ENCODE measurements at places on chromosomes 1 and 21. TPM values are rescaled to one million over a fixed set of nuclear protein-coding genes. Genes with fewer than 3 reads are reported as not detected.

The HPCAL4 gene
- not detected for total RNA-seq

The HES4 gene
- 58.9 TPM for total RNA-seq

The PCSK9 gene
- 125 TPM for total RNA-seq

The CNN3 gene
- total RNA-seq: 89.4 TPM

The AMY1B gene
- not detected for total RNA-seq

The CHIT1 gene
- not detected for total RNA-seq

The SH2D2A gene
- total RNA-seq: 2.5 TPM

The GABRD gene
- not detected for total RNA-seq

The HTR1D gene
- total RNA-seq: 0.07 TPM

The CCDC27 gene
- not detected for total RNA-seq

The FCER1G gene
- total RNA-seq: 0.42 TPM

The B3GALNT2 gene
- total RNA-seq: 29.3 TPM

The ADAMTS5 gene
- not detected for total RNA-seq

The RHBDL2 gene
- 12.6 TPM for total RNA-seq

The MKNK1 gene
- total RNA-seq: 23.6 TPM

The ZMYND12 gene
- total RNA-seq: 0.09 TPM

The LYPD8 gene
- total RNA-seq: not detected

The GJA5 gene
- 3.0 TPM for total RNA-seq

The KCNE2 gene
- total RNA-seq: not detected

The GLIS1 gene
- total RNA-seq: 0.33 TPM

The RAB25 gene
- 206 TPM for total RNA-seq

The NTMT2 gene
- not detected for total RNA-seq

The CASP9 gene
- total RNA-seq: 7.6 TPM

The CYP4X1 gene
- total RNA-seq: 0.56 TPM

The SLC22A15 gene
- total RNA-seq: 3.3 TPM

The USP24 gene
- 21.7 TPM for total RNA-seq

The FCGR3B gene
- total RNA-seq: not detected

The LDLRAD2 gene
- not detected for total RNA-seq

The TMEM82 gene
- not detected for total RNA-seq

The WDR77 gene
- 71.9 TPM for total RNA-seq

The KRTAP10-3 gene
- total RNA-seq: not detected

The MYBPH gene
- not detected for total RNA-seq

All from airway epithelial cell (primary cell).